NCI-H2081 treated with DMSO at 0.1 percent for 48 hours (cell line): ENCODE measurements at places on chromosomes 12 and 14.

- DNase-seq: no peak
These were observed 48.3 kb upstream of the TMEM263 start for GRCh38 chr12:106907411-106907810.

- DNase-seq: no peak
These were observed 30.7 kb upstream of the HDAC7 start for GRCh38 chr12:47850153-47851084.

DNA sequence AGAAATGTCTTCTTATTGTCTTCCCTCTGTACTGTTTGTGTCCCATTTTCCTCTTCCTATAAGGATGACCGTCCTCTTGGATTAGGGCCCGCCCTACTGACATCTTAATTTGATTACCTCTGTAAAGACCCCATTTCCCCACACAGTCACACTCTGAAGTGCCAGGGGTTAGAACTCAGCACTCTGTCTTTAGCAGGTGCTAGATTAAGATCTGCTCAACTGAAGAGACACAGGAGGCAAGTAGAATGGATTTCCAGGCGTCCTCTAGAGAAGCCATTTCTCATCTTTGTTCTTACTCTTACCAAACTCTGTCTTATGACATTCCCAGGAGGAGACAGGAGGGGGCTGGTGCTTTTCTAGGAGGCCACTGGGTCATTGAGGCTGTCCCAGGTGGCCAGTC, 50.8 kb downstream of the VCPKMT start:
- no peak for DNase-seq

GRCh38 chr14:77903221-77903620, 103.3 kb downstream of the ADCK1 start:
- no peak for DNase-seq

DNA sequence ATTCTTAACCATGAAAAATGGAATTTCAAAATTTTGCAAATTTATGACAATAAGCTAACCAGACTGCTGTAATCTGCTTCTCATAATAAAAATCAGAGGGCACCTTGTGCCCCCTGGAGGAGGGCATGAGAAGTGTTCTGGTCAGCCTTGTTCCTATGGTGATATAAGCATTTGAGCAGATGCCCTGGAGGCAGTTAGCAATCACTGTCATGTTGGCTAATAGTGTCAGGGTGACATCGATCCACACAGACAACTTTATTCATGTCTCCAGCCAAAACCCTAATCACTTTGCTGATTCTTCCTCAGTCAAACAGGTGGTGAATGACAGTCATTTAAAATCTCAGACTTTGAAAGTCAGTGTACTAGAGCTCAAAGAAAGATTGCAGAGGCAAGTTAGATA, 943.0 kb downstream of the GALC start:
- DNase-seq: peak; percentile 17

DNA sequence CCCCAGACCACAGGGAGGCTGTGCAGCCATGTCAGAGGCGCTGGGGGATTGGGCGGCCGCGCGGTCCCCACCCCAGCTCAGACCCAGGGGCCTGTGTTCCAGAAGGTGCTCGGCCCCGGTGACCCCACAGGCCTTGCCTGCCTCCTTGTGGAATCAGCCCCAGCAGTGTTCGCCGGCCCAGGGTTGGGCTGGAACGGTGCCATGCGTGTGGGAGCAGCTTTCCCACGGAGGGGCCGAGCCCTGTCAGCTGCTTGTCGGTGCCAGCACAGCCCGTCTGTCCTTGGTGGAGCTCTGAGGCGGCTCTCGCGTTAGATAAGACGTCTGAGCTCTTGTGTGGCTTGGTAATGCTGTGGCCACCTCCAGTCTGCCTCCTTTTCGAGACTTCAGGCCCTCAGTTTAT, 8.5 kb downstream of the ZFYVE21 start:
- no peak for DNase-seq

- no peak for DNase-seq
These were observed 77.4 kb upstream of the ANO4 start for GRCh38 chr12:100716945-100717732.

GRCh38 chr14:103398427-103399195, 13.4 kb downstream of the MARK3 start:
- DNase-seq: no peak

GRCh38 chr12:50246873-50247612, 36.3 kb downstream of the LIMA1 start:
- DNase-seq: no peak

DNA sequence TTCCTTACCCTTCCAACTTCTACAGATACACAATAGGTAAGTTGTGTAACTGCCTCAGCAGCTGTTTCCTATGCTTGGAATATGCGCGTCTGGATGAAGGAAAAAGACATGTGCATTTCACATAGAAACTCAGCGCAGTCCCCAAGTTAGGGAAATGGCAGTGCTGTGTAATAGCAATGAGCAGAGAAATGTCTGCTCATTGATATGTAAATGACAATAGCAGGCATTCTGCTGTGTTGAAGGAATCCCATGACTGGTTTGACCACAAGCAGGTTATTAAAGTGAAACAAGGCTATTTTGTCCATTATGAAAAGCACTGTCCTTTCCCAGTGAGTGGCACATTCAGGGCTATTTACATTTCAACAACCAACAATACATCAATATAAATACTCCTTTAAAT, 106.6 kb downstream of the BTG1 start:
- DNase-seq: no peak

DNA sequence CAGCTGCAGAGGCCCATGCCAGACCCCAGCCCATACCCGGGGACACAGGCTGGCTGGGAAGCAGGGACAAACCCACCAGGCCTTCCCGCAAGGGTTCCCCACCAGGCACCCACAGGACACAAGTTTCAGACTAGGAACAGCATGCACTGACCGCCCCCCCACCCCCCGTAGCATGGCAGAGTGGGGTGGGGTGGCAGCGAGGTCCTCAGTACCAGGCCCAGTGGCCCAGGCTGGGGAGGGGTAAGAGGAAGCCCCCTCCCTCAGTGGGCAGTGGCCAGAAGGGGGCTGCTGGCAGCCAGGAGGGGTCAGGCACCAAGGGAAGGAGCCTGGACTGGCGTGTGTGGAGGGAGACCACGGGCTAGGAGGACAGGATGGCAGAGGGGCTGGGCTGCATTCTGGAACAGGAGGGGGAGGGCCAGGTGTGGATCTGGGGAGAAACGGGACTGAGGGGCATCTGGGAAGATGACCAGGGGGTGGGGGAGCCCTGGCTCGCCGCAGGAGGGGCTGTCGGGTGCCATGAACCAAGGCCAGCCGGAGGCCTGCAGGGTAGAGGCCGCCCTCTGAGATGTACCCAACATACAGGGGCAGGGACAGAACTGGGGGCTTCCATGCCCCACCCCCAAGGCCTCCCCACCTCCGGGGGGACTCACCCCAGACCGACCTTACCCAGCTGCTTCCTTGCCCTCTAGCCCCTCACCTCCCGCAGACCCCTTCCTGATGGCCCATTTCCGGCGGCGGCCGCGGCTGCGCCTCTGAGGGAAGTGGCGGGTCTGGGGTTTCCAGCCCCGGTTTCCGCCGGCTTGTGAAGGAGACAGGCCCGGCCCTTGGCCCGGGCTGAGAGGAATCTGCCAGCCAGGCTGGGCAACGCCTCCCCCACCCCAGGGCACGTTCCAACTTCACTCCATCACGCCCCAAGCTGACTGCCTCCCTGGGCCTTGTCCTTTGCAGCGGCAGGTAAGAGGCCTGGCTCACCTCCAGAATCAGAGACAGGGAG, 5.6 kb upstream of the JAG2 start:
- DNase-seq: no peak

- DNase-seq: no peak
These were observed 205.5 kb upstream of the C14orf180 start for GRCh38 chr14:104373855-104374717.

DNA sequence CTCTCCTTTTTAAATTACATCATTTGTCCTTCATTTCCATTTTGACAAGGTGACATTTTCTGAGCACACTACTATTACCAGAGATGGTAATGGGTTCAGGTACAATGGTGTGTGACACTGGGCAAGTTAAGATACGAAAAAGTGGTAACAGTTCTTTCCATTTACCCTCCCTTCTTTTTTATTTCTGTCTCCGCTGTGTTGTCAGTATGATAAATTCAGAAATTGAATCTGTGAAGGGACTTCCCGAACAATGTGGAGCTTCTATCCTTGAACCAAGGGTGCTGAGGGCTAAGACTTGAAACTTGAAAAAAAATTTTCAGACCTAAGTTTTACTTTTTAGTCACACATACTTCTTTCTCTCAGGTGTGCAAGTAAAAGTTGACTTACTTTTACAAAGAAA, 103.7 kb downstream of the ERC1 start:
- no peak for DNase-seq

- DNase-seq: no peak
These were observed 200.3 kb upstream of the PLEKHG7 start for GRCh38 chr12:92502417-92503028.
